T-cell (primary cell): ENCODE measurements at places on chromosomes 5 and 9. TPM values are rescaled to one million over a fixed set of nuclear protein-coding genes. Genes with fewer than 3 reads are reported as not detected.
A peak's percentile ranks its signal among the peaks of the same experiment; 100 is the strongest.

SOX30 gene
- total RNA-seq, result 0.10 TPM

C9 gene
- not detected for total RNA-seq

- no peak for DNase-seq
Measured at GRCh38 chr9:127654619-127655018, 42.5 kb downstream of the STXBP1 start.

DNA sequence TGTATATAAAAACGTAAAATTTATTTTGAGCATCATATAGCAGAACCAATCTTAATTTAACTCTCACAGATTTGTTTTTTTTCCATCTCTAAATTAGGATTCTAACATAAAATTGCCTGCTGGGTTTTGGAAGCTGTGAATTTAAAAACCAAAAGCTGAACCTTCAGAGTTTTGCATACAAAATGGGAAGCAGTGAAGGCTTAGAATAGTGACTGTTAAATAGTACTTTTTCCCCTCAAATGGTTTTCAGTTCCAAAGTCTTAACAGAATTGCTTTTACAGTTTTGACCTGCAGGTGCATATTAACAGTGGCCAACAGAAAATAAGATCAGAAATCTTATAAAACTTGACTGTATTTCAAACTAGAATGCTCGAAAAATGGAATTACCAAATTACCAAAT lies 55.1 kb upstream of the LVRN start:
- no peak for DNase-seq

GRCh38 chr5:137101544-137101943 lies 397.6 kb downstream of the SPOCK1 start:
- no peak for DNase-seq

DNA sequence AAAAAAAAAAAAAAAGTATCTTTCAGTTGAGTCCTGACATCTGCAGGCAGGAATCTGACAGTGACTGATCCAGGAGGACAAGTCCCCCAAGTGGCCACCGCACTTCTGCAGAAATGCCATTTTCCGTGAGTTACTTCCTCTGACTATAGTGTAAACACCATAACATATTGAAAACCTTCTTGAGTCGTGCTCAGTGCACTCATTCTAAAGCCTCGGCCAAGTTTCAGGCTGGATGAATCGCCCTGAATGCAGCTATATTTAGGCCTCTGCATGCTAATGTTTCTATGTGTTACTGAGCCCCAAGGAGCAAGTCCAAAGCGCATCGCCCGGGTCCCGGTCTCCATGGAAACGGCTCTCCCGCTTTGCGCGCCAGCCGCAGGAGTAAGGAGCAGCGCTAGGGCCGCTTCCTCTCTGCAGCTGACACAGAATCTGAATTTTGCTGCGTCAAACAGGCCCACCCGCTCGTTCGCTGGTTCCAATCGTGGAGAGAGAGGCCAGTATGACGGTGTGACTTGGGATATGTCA lies 335.4 kb downstream of the MSX2 start:
- no peak for DNase-seq

SPATA6L gene
- 1.2 TPM for total RNA-seq

- DNase-seq, result no peak
Measured at GRCh38 chr5:99331061-99331460, 402.3 kb upstream of the CHD1 start.

GRCh38 chr9:16023446-16023845 lies 470.6 kb downstream of the CCDC171 start:
- DNase-seq, result no peak

DNA sequence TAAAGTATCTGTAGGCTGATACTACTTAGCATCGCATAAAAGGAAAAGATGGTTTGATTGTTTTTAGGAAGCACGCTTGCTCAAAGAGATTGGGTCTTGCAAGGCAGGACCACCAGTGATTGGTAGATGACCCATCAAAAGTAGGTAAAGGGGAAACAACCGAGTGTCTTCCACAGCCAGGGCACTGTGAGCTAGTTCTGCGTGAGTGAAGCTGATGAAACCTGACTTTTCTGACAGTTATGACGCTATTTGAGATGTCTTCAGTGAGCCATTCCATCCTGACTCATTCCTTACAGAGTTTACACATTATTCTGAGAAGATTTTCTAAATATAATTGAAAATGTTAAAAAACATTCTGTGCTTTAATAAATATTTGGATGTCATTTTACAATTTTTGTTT lies 49.7 kb downstream of the BASP1 start:
- no peak for DNase-seq

TAF11L10 gene
- total RNA-seq, result not detected

DNA sequence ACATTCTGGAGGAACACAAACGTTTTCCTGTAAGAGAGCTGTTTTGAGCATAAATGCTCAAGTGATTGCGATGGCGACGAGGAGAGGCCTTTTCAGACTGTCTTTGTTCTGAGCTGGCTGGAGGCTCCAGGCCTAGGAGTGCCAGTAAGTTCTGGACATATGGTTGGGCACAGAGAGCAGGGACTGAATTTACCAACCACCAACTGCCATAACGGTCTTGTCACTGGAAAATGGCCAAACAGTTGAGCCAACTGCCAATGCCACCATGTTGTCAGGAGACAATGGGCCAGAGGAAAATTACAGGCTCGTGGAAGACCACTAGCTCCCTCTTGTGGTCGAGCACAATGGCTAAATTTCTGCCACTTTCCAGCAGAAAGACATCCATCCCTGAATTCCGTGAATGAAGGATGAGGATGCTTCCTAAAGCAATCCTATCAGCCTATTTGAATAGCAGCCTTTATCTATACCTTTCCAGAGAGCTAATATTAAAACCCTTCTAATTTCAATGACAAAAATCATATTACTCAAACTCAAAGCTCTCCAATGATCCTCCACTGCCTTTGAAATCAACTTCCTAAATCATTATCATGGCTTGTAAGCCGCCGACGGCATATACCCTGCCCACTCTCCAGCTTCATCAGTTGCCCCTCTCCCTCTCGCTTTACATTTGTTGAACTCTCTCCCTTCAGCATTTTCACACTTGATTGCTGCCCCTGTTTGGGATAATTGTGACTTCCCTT lies 66.9 kb upstream of the GLIS3 start:
- no peak for DNase-seq

TSSK1B gene
- total RNA-seq, result not detected

DNA sequence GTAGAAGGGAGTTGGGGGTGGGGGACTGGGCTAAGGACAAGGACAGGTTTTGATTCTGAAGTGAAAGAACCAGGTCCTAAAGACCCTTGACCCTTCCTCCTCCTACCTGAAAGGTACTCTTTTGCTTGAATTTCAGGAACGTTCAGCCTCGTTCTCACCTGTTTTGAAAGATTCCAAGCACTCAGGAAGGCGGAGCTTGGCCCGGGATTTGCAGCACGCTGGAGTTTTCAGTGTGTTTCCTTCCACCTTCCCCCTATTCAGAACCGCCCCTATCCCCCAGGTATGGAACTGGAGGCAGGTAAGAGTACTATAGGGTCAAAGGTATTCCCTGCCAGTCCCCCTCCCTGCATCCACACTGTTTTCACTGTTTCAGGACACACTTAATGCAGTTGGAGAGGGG lies 7.1 kb downstream of the EGR1 start:
- no peak for DNase-seq

- no peak for DNase-seq
Measured at GRCh38 chr9:110620726-110621125, 41.2 kb upstream of the SVEP1 start.

DNA sequence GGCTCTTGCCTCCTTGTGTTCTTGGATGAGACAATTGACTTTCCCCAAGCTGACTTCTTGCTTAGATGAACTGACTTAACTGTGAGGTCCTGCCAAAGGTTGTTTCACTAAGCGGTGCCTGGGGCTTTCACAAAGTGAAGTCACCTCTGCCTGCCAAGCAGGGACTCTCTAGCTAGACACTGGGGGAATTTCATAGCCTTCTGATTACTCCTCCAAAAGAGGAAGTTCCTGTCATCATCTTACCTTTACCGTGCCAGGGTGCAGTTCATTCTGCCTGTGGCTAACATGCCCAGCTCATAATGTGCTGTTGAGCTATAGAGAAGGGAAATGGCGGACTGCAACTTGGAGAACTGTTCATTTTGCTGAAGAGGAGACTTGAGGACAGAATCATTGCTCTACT lies 472.0 kb upstream of the WWC1 start:
- DNase-seq, result no peak

DNA sequence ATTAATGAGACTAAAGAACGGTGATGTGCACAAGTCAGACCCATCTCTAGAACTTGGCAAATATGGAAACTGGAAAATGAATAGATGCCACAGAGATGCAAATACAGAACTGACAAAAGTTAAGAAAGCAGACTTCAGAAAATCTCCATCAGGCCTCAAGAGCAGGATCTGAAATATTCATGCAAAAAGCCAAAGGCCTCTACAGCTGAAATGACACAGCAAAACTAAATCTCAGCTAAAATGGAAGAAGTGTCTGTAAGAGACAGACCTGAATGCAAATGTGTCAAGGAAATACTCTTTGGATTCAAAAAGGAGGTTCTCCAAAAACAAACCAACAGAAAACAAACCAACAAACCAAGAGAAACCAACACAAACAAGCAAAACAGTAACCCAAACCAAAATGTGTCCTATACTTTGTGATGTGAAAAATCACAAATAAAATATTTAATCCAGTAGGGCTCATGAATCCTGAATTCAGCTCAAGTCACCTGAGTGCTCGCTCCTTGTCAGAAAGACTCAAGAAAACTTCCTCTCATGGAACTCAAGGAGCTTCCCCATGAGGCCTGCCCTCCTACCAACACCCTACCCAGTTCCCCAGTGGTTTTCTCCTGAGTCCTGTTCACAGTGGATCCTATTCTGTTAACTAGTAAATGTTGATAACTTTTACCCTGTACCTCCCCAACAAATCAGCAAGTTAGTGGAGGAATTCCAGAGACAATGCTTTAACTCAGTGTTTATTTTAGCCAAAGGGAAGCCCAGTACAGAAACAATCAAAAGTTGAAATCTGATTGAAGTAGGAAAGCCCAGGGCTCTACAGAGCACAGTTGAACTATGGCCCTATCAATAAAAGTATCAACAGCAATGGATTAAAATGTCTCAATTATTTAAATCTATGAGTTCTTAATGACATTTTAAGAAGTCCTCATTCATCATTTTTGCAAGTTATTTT lies 14.6 kb downstream of the MRPS27 start:
- no peak for DNase-seq

DNA sequence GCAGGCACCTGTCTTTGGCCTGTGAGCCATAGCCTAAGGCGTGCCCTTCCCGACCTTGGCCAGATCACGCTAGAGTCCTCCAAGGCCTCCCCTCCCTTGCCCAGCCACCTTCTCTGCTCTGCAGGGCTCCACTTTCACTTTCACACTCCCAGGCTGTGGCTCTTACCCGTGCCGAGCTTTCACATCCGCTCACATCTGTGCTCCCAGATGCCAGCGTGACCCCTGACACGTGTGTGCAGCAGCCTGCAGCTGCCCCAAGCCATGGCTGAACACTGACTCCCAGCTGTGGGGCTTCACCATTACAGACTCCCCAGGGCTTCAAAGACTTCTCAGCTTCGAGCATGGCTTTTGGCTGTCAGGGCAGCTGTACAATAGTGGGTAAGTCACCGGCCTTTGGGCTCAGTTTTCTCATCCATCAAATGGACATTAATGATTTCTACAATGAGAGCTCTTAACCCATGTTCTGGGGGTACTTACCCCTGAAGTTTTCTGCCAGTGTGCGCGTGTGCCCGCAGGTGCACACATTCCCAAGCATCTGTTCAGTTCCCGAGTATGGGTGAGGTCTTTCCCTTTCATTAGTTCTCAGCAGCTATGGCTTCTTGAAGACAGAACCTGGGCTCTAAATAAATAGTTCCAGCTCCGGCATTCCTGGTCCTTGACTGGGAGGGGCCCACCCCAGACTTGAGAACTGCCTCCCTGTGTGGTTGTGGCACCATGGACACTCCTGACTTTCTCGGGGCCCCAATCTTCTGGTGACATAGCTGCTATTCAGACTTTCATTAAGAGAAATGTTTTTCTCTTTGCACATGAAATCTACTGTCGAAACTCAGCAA lies 118.6 kb downstream of the RGS3 start:
- peak; percentile 66 for DNase-seq

DNA sequence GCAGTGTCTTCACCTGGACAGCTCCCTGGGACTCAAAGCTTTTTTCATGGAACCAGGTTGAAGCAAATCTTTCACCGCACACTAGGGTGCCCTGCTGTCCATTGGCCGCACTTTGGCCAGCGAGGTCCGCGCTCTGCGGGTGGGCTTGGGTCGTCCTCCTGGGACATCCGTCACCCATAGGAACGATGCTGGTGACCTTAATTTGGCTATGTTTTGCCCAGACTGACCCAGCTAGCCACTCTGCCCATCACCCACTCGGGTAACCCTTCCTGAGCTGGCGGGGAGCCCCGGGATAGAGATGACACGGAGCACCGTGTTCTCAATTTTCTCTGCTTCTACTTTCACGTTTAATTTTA lies 25.9 kb downstream of the ZDHHC11B start:
- DNase-seq, result no peak

- no peak for DNase-seq
Measured at GRCh38 chr9:95644377-95644776, 127.6 kb upstream of the PTCH1 start.

GRCh38 chr9:83986765-83987401 lies 6.3 kb downstream of the RMI1 start:
- no peak for DNase-seq

DNA sequence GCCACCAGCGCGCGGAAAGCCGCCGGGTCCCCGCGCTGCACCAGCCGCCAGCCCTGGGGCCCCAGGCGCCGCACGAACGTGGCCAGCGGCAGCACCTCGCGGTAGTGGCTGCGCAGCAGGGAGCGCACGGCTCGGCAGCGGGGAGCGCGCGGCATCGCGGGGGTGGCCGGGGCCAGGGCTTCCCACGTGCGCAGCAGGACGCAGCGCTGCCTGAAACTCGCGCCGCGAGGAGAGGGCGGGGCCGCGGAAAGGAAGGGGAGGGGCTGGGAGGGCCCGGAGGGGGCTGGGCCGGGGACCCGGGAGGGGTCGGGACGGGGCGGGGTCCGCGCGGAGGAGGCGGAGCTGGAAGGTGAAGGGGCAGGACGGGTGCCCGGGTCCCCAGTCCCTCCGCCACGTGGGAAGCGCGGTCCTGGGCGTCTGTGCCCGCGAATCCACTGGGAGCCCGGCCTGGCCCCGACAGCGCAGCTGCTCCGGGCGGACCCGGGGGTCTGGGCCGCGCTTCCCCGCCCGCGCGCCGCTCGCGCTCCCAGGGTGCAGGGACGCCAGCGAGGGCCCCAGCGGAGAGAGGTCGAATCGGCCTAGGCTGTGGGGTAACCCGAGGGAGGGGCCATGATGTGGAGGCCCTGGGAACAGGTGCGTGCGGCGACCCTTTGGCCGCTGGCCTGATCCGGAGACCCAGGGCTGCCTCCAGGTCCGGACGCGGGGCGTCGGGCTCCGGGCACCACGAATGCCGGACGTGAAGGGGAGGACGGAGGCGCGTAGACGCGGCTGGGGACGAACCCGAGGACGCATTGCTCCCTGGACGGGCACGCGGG lies at the start of gene TERT:
Gene TERT, minus strand, starts transcription at position 234 of the 815 bp plus-strand sequence. Its CDS starts 79 bp downstream, at position 155.
- DNase-seq, result peak; percentile 55

PHYHD1 gene
- total RNA-seq, result 3.3 TPM

C5orf52 gene
- total RNA-seq, result not detected

PPP1R26 gene
- total RNA-seq, result 0.35 TPM

CNTFR gene
- not detected for total RNA-seq

SPATA31A1 gene
- total RNA-seq, result not detected

CWC27 gene
- total RNA-seq, result 18.8 TPM

PTGDS gene
- total RNA-seq, result 29.8 TPM

GRCh38 chr5:87551911-87552310 lies 139.2 kb upstream of the CCNH start:
- no peak for DNase-seq

PCDHA9 gene
- total RNA-seq, result not detected

- no peak for DNase-seq
Measured at GRCh38 chr9:128689293-128689774, 312 bp downstream of the SET start.

- DNase-seq, result no peak
Measured at GRCh38 chr5:109703829-109704228, 14.1 kb downstream of the MAN2A1 start.
